ENCODE measurements at places on chromosomes 11 and 22.

GRCh38 chr11:72669527-72669926 lies 4.7 kb downstream of the PDE2A start:
- no peak for DNase-seq

- DNase-seq = no peak
Observed at GRCh38 chr11:84022695-84023094, 736.5 kb upstream of the CCDC90B start.

DNA sequence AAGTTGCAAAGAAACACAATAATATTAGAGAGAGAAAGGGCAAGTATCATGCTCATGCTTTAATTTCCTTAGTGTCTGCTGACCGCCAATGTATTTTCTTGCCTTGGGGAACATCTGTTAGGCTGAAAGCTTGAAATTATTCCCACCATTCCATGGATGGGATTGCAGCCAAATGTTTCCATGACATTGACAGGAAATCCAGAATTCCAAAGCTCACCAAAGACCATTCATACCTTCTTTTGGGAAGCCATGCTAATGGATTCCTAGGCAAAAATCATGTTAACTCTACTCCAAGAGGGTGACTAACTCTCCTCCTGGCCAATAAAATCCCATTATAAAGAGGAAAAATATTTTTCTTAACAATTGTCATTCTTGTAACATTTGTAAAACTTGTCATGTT lies 661.4 kb upstream of the FAT3 start:
- DNase-seq = no peak

DNA sequence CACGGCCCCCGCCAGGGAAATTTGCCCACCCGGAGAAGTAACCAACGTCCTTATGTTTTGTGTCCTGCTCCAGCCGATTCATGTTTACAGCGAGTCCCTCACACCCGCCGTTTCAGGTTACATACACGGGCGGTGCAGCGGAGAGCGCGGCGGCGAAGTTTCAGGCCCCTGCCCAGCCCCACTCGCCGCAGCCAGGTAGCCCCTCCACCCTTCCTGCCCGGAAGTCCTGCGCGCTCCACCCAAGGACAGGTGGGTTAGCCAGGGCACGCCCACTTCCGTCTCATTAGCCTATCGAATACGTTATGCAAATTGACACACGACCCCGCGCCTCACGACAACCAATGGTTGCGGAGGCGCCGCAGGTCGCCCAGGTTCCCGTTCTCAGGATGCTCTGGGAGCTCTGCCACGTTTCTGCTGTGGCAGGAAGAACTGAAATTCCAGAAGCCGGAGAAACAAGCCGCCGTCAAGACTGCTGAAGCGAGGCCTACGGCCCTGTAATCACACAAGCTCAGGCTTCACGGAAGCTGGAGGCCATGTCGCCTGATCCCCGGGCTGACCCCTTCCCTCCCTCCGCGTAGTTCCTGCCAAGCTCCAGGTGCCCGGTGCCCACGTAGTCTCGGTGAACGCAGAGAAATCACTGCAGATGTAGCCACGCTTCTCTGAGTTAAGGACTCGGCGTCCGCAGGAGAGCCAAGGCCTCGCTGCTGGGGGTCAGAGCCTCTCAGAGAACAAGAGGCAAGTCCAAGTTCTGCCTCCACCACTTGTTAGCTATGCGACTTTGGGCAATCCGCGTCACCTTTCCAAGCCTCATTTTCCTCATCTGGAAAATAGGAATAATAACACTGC lies 22.4 kb upstream of the MYH9 start:
- DNase-seq = no peak

DNA sequence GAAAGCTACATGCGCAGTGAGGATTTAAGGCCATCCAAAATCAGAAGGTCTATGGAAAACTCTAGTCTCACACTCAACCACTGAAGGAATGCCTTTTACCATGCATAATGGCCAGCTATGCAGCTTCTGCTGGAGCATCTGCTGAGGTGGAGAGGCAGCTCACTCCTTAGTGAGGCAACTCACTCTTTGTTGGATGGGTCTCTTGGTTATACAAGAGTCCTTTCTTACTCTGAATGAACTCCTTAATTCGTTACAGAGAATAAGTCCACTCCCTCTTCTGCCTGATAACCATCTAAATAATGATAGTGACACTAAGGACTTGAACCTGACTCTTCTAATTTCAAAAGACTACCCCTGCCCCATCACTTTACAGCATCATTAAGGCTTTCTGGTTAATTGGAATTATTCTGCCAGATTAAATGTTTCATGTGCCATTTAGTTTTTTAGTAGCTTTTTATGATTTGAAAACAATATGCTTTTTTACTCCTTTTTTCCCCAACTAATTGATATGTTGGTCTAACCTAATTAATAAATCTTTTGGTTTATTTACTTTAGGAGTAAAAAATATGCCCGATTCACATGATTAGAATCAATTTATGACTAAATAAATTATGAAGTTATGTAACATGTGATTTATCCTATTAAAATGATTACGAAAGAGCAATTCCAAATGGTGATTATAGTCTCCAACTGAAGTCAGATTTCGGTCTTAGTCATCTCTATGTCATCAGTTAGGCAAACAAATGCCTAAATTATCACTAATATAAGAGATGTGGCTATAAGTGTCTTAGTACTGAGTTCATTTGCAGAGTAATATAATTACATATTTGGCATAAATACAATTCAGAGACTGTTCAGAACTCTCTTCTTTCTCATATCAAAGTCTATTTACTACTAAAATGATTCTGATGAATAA lies 286.7 kb upstream of the CCDC90B start:
- DNase-seq = no peak

- DNase-seq = no peak
Observed at GRCh38 chr11:65862191-65862735, 2.0 kb downstream of the MUS81 start.

- no peak for DNase-seq
Observed at GRCh38 chr11:36718451-36718850, 120.4 kb upstream of the RAG2 start.

DNA sequence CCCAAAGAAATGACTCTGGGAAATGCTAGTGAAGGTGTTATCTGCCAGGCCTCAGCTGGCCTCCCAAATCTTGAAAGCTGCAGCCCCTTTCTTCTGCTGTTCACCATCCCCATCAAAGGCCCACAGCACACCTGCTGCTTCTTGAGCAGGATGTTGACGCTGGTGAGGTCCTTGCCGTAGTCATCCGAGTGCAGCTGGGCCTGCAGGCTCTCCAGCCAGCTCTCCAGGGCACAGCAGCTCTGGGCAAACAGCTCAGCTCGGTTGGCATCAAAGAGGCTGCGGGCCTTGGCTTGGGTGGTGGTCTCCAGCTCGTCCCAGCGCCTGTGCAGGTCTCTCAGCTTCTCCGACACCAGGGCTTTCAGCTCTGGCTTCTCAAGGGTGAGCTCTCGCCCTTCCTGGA lies 18.5 kb upstream of the RBM4B start:
- no peak for DNase-seq

GRCh38 chr11:75492181-75492820 lies 33.4 kb downstream of the GDPD5 start:
- DNase-seq = peak; percentile 30

GRCh38 chr11:44127130-44127529 lies 31.7 kb downstream of the EXT2 start:
- no peak for DNase-seq

DNA sequence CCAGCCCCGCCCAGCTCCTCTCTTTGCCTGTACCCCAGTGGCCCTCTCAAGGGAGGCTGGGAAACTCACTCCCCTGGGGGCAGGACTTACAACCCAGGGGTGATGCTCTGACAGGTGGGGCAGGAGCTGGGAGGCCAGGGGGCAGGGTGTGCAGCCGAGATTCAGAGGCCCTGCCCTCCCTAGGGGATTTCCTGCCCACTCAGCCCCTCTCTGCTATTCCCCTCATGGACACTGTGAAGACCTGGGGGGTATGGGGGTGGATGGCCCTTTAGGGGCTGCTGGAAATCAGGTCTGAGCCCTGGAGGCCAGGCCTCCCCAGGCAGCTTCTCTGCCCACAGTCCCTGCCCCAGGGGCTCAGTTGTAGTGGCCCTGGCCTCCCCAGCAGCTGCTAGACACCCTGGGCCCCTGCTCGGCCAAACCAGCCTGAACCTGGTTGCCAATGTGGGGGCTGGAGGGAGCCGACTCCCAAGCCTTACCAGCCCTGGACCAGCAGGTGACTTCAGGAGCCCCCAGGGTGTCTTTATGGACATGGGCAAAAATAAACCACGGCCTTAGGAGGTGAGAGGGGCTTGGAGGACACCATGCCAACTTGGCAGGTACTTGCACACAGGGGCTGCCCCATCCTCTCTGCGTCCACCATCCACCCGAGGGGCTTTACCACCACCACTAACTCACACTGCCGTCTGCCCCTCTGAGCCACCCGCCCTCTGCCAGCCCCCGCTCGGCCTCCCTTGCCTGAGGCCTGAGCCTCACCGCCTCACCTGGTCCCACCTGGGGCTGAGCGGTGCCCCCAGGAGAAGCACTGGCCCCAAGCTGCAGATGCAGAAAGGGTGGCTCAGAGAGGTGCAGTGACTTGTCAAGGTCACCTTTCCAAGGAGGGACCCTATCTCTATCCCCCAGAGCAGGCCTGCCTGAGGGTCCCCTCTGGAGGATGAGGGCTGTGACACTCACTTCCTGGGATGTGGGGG lies 2.8 kb upstream of the PHLDA2 start:
- no peak for DNase-seq

DNA sequence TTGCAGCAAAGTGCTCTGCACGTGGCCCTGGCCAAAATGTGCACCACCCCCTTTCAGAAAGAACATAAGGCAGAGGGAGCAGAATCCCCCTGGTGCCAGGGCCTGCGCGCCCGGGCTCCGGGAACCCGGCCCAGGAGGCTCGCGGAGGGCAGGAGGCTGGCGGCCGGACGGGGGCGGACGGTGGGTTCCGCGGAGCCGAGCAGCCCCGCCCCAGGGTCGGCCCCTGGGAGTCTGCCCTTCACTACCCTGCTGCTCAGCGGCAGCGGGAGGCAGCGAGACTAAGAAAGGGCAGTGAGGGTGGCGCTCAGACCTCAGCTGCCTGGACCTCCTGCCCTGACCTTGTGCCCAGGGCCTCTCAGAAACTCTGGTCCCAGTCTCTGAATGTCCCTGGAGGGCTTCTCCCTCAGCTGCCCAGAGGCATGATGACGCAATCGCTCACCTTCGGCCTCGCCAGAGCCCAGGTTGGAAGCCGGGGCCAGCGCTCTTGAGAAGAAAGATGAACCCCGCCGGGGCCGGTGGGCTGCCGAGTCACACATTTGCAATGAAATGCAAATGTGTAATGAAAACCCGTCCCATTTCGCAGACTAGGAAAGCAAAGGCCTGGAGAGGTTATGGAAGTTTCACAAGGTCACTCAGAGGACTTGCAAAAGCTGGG lies 1.1 kb upstream of the CLMP start:
- no peak for DNase-seq

GRCh38 chr11:126140926-126141280 lies 70.5 kb downstream of the RPUSD4 start:
- no peak for DNase-seq

GRCh38 chr11:28863422-28863821 lies 755.2 kb downstream of the METTL15 start:
- no peak for DNase-seq

GRCh38 chr11:131041331-131042040 lies 125.2 kb upstream of the SNX19 start:
- no peak for DNase-seq

- no peak for DNase-seq
Observed at GRCh38 chr11:67113231-67113721, 5.8 kb upstream of the KDM2A start.

DNA sequence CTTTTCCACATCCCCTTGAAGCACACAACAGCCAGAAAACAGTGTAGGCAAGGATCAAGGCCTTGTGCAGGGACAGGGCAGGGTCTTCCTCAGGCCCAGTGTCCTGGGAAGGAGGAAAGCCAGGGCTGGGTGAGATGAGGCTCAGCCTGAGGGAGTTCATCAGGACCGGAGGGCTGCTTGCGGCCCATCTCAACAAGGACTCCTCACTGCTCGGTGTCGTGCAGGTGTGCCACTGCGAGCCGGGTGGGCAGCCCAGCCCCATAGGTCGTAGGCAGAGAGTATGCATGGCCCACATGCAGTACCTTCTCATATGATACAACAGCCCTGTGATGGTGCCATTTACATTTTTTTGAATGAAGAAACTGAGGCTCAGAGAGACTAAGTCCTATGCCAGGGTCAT lies 12.9 kb downstream of the SHISA8 start:
- no peak for DNase-seq

- DNase-seq = no peak
Observed at GRCh38 chr11:123299721-123300120, 104.7 kb upstream of the CLMP start.

DNA sequence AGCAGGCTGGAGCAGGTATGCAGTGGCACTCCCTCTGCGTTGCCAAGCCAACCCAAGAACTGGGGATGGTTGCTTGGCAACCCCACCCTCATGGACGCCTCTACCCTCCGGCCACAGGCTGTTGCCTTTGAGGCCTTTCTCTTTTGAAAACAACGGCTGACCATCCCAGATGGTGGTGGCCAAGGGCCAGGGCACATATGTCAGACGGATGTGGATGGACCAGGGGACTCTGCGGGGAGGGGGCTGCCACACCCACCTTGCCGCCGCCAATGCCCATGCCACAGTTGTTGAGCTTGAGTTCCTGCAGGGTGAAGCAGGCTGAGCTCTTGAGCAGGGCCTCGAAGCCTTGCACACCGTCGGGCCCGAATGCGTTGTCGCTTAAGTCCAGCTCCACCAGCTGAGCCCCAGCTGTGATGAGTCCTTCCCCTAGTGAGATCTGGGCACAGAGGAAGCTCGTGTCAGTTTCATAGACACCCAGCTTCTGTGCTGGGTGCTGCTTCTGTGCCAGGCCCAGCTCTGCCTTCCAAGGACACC lies 21.5 kb downstream of the RANGAP1 start:
- no peak for DNase-seq

DNA sequence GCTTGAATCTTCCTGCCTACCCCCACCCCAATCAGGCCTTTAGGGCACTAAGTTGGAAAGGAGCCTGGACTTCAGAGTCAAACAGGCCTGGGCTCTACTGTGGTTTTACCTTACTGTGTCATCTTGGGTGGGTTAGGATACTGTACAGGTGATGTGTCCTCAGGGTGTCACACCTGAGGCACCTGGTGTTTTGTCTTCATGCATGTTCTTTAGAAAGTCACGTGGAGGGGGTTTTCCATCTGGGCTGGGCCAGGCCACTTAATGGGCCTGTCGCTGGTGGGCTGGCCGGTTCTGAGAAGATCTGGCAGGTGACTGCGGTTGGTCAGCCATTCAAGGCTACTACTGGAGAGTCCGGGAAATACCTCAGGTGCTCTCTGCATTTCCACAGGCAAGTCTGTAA lies 92.6 kb downstream of the SWAP70 start:
- DNase-seq = no peak
